ENCODE measurements at places on chromosomes 6 and 20.

DNA sequence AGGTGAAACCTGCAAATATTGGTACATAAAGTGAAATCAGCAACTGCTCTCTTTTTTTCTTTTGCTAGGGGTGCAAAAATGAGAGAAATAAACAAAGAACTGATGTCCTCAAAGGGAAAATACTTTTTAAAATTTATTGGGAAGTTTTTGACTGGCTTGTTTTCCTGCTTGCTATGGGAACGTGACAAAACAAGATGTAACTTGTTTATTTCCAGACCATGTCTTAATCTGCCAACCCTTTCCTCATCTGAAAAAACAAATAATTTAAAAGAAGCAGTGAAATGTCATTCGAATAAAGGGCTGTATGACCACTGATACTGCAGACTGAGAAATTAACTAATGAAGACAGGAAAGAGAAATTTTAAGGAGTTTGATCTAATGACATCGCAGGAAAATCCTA lies 221.9 kb downstream of the CBLN4 start:
- no peak for DNase-seq

DNA sequence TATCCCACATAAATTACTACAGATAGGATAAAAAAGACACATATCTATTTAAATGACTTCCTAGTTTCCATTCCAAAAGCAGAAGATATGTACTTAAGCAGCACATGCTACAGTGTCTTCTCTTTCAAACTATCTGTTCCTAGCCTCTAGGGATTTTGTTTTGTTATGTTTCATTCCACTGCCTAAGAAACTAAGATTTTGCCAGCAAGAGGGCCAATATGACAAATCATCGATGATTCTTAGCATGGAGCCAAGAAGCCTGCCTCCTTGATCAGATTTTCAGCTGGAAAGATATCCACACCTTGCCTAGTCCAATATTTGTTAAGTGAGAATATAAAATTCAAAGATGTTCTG lies 7.0 kb downstream of the SNX5 start:
- no peak for DNase-seq

DNA sequence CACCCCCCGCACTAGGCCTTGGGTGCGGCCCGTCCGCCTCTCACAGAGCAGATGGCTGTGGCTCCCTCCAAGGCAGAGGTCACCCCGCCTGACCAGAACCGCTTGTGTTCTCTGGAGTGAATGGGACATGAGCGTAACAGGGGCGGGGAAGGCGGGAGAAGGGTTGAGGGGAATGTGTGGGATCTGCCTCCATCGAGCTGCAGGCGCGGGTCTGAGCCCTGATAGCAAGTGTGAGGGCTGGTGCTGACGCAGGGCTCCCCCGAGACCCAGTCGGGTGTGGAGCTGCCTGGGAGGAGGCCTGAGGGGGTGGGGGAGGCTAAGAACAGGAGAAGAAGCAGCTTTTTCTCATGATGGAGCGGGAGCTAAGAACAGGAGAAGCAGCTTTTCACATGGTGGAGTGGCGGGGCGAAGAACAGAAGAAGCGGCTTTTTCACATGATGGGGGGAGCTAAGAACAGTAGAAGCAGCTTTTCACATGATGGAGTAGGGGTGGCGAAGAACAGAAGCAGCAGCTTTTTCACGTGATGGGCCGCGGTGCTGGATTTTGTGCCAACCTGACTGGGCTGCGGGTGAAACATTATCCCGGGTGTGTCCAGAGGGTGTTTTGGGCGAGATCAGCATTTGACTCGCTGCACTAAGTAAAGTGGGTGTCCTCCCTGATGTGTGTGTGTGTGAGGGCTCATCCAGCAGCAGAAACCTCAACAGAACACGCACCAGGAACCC lies 169.3 kb downstream of the TTLL2 start:
- DNase-seq, result no peak

DNA sequence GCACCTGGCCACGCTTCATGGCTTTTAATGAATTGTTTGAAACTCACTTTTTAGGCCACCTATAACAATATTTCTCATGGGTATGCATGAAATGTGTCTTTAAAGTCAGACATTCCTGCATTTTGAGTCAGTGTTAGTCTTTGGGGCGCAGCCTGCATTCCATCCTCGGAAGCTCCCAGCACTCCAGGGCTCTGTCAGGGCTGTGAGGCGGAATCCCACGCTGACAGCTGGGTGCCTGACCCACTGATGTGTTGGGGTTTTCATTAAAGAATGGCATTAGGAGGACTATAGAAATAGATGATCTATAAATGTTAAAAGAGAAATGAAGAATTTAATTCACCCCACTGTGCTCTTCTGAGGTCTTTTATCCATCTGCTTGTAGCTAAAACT lies 16.2 kb upstream of the CLDN20 start:
- DNase-seq, result no peak

GRCh38 chr6:32887616-32888015 lies 33.6 kb downstream of the PSMB9 start:
- no peak for DNase-seq

DNA sequence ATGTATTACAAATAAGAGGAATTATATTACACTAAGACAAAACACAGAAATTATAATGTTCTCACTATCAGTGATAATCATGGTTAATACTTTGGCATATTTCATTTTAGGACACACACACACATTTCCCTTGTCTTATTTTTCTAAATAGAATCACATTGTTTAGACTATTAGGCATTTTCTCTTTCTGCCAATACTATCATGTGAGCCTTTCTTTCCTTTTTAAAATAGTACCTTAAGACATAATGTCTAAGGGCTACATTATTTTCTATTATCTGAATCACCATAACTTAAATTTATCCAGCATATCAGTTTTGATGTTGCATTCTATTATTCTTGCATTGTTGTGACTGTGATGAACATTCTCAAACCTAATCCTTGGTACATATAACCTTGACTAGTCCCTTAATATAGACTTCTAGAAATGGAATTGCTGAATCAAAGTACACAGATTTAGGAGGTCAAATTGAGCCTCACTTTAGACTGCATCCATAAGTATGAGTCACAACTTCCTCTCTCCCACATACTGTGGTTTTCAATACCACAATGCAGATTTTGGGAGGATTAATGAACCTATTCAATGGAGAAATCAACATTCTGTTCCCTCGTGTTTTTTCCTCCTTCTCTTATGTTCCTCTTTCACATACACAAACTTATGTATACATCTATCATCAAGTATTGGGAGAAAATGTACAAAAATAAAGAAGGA lies 212.6 kb downstream of the MOXD1 start:
- DNase-seq, result no peak

DNA sequence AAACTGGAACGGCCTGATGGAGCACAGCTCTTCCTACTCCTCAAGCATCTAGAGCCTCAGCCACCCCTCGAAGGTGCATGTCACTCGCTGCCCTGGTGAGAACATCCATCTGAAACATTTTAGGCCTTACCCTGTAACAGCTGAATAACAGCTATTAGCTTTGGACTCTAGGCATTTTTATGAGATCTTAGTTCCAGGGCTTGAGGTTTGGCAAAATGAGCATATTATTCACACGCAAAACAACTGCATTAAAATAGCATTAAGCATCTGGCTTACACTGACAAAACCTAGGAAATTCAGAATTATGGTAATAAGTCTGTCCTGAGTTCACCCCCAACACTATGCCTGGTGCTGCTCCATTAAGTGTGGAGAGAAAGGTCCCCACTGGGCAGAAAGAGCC lies 56.1 kb downstream of the ADAT2 start:
- DNase-seq, result no peak

- no peak for DNase-seq
These were observed 255.8 kb downstream of the HDGFL1 start for GRCh38 chr6:22825210-22825609.

- DNase-seq, result no peak
These were observed 39.9 kb downstream of the PREX1 start for GRCh38 chr20:48787861-48788375.

- no peak for DNase-seq
These were observed 147.3 kb downstream of the LAMA2 start for GRCh38 chr6:129030215-129030614.

DNA sequence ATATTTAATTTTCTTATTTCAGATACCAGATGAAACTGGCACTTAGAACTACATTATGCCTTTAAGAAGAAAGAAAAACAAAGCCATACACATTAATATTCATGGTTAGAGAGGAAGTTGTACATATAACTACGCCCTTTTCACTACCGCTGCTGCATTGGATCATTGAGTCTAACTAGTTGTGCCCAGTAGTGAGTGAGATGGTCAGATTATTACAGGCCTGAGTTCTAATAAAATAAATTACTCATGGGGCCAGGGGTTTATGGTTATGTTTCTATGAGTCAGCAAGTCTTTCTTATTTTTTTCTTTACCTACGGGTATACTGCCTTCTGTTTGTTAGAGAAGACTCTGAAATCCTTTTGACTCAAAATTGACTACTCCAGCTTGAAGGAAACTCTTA lies 11.5 kb downstream of the RIOK1 start:
- DNase-seq, result no peak

DNA sequence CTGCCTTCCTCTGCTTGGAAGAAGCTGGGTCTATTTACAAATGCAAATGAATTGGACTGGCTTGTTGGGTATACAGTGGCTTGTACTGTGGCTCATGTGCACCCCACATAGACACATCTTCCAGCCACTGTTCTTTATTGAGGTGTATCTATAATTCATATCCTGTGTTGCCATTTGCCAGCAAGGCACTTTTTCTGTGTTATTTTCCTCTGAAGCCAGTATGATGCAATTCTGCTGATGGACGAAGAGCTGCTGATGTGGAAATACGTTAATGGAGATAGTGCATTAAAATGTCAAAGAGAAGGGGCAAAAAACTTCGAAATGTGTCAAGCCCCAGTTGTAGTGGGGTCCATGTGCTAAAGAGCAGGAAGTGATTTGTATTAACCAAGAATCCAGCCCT lies 167.5 kb downstream of the TMEM242 start:
- no peak for DNase-seq

DNA sequence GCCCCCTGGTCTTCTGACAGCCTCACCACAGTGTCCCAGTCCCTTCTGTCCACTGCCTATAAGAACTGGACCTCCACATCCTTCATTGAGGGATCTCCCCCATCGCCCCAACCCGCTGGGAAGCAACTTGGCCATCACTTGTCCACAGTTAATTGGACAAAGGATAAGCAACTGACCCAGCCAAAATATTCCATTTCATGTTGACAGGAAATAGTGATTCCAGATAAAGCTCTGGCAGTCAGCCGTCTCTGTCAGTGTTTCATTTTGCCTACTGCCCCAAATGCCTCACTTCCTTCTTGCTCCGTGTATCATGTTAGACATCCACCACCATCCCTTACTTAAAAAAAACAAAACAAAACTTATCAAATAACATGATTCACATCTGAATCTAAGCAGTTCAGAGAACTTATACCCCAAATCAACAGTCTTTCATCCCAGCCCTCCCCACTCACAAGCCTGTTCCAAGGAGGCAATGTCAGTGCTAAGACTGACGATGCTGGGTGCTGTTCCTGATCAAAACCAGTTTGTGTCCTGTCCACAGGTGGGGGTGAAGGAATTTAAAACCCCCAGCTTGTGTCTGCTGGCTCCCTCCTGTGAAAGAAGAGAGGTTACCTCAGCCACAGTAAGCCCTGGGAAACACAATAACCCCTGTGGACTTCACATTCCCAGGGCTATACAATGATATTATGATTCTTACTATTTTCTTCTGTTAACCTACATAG lies 162.5 kb downstream of the WDR27 start:
- DNase-seq, result no peak

GRCh38 chr20:47768016-47768824 lies 17.1 kb downstream of the SULF2 start:
- DNase-seq, result no peak

GRCh38 chr6:31837369-31838113 lies 10.0 kb downstream of the HSPA1B start:
- no peak for DNase-seq

- DNase-seq, result peak; percentile 47
These were observed 133.2 kb upstream of the RPS6KA2 start for GRCh38 chr6:166760288-166760687.

DNA sequence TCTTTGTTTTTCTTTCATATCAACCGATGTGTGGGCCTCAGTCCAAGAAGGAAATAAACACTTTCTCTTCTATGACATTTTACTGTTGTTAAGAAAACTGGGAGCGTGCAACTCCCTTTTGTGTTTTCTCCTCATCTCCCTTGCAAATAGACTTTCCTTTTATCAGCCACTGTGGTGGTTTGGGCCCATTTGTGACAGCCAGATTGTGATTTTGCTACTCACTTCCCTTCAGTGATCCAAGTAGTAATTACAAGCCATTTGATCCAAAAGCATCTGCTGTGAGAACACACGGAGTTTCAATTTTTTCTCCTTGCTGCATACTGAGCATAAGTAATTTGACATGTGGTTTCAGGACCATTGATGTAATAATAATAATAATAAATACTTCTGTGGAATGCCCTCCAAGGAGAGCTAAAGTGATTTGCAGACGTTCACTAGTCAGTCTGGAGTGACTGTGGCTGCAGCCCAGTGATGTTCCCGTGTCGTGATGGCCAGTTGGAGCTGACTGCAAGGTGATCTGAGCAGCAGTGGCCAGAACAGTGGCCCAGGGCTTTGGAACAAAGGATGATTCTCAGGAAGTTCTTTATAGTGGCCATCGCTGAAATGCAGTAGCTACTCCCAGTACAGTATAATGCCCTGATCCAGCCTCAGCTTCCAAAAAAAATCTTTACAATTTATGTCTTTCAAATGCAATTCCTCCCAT lies 91.9 kb upstream of the CLDN20 start:
- no peak for DNase-seq

DNA sequence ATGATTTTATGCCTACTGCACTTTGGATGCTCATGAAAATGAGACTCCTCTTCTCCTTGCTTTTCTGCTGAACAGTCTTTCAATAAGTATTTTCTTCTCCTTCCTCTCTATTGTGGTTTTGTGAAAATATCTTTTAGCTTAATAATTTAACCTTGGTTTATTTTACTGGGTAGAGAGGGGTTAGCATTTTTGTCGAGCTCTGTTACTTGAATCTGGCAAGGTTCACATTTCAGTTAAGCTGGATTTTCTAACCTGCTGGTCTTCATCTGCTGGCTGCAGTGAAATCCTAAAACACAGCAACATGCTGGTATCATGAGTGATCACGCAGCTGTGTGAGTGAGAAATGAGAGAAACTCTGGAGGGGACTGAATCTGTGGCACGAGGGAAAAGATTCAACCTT lies 222.7 kb upstream of the NOX3 start:
- DNase-seq, result no peak

GRCh38 chr6:5036269-5036668 lies 32.4 kb upstream of the RPP40 start:
- no peak for DNase-seq

- no peak for DNase-seq
These were observed 56.2 kb upstream of the UFL1 start for GRCh38 chr6:96465321-96465903.

GRCh38 chr6:116512111-116512559 lies 696 bp downstream of the CALHM5 start:
- DNase-seq, result no peak

All from activated CD8-positive, alpha-beta memory T cell treated with anti-CD3 and anti-CD28 coated beads, Interleukin-2, amount 50 U/mL, for 4 hours (primary cell).